ENCODE measurements at places on chromosomes 16 and 17. TPM values are rescaled to one million over a fixed set of nuclear protein-coding genes. Genes with fewer than 3 reads are reported as not detected.

TCF25 gene
- 280 TPM for total RNA-seq

TBC1D3K gene
- total RNA-seq, result not detected

ITGAD gene
- not detected for total RNA-seq

OR1A1 gene
- total RNA-seq, result not detected

NPTX1 gene
- 3.4 TPM for total RNA-seq

RPL38 gene
- total RNA-seq, result 273 TPM

NPIPB13 gene
- 0.65 TPM for total RNA-seq

PYY gene
- total RNA-seq, result not detected

CCL14 gene
- total RNA-seq, result not detected

OTOP2 gene
- not detected for total RNA-seq

GJC1 gene
- total RNA-seq, result 33.4 TPM

PABPN1L gene
- total RNA-seq, result not detected

CCL5 gene
- 0.16 TPM for total RNA-seq

MYH2 gene
- not detected for total RNA-seq

DPEP3 gene
- not detected for total RNA-seq

HOXB3 gene
- 13.0 TPM for total RNA-seq

XYLT1 gene
- total RNA-seq, result 42.3 TPM

GPRC5B gene
- total RNA-seq, result 0.65 TPM

FOXF1 gene
- total RNA-seq, result 0.81 TPM

FGF11 gene
- 1.8 TPM for total RNA-seq

RNF167 gene
- 18.1 TPM for total RNA-seq

GNGT2 gene
- 0.36 TPM for total RNA-seq

AATK gene
- total RNA-seq, result 0.16 TPM

DHRS7C gene
- not detected for total RNA-seq

CCL18 gene
- total RNA-seq, result not detected

TMC8 gene
- not detected for total RNA-seq

MYOCD gene
- 0.81 TPM for total RNA-seq

KCNH6 gene
- not detected for total RNA-seq

TPSD1 gene
- not detected for total RNA-seq

COX6A2 gene
- not detected for total RNA-seq

CD300A gene
- total RNA-seq, result not detected

TNFAIP1 gene
- 37.8 TPM for total RNA-seq

CNTNAP4 gene
- total RNA-seq, result 0.12 TPM

CACNG5 gene
- total RNA-seq, result not detected

YBX2 gene
- total RNA-seq, result not detected

PRR29 gene
- under 0.01 TPM for total RNA-seq

C16orf86 gene
- 12.5 TPM for total RNA-seq

NATD1 gene
- 7.3 TPM for total RNA-seq

ATP2A1 gene
- total RNA-seq, result under 0.01 TPM

TBL3 gene
- 23.9 TPM for total RNA-seq

KRTAP2-4 gene
- not detected for total RNA-seq

TMEM132E gene
- not detected for total RNA-seq

CD300H gene
- not detected for total RNA-seq

BCAS3 gene
- total RNA-seq, result 33.8 TPM

SLFN11 gene
- total RNA-seq, result 43.2 TPM

ASGR2 gene
- not detected for total RNA-seq
